Stimulated activated CD4-positive, alpha-beta T cell treated with anti-CD3 and anti-CD28 coated beads, Interleukin-12 subunit alpha, Interleukin-12 subunit beta, amount 100 ng/mL, for 24 hours (primary cell): ENCODE measurements at places on chromosomes 5 and 9.

DNA sequence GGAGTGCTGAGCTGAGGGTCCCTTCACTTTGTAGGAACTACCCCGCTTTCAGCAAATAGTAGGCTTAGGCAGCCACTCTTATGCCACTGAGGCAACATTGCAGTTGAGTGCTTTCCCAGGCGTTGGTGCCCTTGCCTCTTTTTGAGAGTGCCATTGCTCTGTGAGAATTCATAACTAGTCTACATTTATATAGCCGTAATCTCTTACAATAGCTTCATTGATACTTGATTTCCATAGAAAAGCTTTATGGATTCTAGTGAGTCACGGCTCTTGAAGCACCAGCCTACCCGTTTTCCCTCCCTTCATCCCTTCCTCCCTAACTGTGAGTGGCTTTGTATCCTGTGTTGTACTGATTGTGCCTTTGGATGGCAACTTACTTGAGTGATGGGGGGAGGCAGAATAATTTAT is 283.9 kb downstream of the AOPEP start:
- DNase-seq: no peak

DNA sequence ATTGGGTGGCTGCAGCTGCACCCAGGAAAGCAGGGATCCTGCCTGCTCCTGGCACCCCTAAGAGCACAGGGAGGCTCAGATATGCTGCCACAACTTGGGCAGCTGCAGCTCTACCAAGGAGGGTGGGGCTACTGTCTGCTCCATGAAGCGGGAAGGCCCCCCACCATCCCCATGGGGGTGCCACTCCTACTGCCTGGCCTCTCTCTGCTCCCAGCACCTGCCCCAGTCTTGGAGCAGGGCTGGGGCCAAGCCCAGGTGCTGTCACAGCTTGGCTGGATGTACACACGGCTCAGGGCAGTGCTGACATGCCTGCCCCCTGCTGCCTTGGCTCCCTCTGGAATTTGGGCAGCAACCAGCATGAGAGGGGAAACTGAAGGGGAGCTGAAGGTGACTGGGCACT is 214.7 kb upstream of the PLPPR1 start:
- no peak for DNase-seq

DNA sequence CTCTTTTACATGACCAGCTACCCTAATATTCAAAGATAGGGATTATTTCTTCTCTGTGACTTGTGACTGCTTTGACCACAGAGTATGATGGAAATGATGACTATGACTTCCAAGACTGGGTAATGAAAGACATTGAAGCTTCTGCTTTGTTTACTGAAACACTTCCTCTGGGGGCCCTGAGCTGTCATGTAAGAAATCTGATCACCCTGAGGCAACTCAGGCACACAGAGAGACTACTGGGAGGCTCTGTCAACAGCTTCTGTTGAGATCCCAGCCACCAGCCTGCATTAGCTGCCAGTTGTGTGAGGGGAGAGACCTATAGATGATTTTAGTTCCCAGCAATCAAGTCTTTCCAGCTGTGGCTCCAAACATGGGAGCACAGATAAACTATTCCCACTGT is 76.5 kb downstream of the KCTD16 start:
- no peak for DNase-seq

DNA sequence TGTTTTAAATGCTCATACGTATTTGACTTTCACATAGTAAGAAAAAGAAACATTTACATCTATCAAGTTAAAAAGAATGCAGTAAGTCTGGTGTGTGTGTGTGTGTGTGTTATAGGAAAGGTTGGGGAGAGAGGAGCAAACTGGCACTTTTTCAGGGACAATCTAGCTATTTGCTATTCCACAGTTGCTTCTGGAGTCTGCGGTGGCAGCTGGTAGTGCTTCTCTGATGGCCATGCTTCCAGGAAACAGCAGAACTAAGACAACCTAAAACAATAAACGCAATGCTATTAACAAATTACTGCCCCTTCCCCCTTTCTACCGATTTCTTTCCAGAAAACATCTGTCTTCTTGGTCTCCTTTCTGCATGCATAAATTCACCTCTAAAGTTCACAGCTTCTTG is 70.0 kb upstream of the CDH10 start:
- DNase-seq: no peak

- no peak for DNase-seq
These were observed 27.5 kb downstream of the GPX3 start for GRCh38 chr5:151047814-151048425.

DNA sequence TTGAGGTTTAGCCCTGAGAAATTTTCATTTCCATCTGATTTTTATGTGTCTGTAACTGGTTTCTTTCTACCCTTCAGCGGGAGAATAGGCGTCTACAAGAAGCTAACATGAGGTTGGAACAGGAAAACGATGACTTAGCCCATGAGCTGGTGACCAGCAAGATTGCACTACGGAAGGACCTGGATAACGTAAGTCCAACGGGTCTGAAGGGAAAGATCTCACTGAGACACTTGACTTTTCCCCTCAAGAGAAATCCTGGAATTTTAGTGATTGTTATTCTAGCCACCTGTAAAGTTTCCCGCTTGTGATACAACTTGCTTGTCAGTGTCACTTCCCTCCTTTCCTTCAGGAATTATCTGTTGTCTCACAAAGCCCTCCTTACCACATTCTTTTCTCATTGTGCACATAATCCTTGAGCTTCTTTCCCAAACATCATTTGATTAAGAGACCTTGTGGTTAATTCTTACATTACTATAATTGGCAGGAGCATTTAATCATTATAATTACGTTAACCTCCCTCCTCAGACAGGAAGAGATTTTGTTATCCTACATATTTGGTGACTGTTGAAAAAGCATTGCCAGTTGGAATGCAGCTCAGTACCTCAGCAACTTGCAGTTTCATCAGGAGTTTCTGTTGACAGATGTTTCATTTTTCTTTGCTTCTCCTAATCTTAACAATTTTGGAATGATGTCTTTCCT is 56.9 kb downstream of the GPR21 start:
- DNase-seq: no peak

- no peak for DNase-seq
These were observed 20.8 kb upstream of the FCN1 start for GRCh38 chr9:134938346-134939079.

- no peak for DNase-seq
These were observed 36.1 kb upstream of the LPAR1 start for GRCh38 chr9:111074395-111074794.

- peak; percentile 34 for DNase-seq
These were observed 14.7 kb upstream of the LHX2 start for GRCh38 chr9:123996731-123997421.

DNA sequence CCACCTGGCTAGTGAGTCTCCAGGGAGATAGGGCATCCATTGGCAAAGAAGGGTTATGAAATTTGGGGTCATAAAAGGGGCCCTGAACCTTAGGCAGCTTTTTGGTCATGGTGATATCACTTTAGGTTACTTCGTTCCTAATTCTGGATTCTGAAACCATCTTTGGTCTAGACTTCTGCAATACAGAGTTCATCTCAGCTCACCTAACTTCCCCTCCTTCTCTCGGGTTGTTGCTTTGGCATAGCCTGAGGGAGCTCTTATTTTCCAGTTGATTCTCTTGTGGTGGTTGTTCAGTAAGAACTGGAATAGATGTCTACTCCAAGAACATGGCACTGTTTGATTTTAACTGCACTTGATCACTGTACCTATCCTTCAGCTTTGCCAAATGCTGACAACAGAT is 148.9 kb upstream of the RUSC2 start:
- no peak for DNase-seq

DNA sequence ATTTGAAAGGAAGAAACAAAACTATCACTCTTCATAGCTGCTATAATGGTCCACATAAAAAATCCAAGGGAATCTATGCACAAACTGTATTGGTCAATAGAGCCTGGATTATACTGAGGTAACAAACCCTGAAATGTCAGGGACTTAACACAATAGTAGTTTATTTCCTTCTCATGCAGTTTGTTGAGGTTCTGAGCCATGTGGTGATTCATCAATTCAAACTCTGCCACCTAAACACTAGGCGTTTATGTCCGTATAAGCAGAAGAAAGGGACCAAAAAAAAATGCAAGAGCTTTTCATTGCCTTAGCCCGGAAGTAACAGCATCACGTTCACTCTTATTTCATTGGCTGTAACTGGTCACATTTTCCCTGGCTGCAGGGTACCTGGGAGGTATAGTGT is 464.7 kb downstream of the ZSWIM6 start:
- DNase-seq: no peak

GRCh38 chr5:172335721-172336120 is 52.2 kb upstream of the UBTD2 start:
- no peak for DNase-seq

GRCh38 chr9:14434158-14434504 is 120.2 kb upstream of the NFIB start:
- no peak for DNase-seq

DNA sequence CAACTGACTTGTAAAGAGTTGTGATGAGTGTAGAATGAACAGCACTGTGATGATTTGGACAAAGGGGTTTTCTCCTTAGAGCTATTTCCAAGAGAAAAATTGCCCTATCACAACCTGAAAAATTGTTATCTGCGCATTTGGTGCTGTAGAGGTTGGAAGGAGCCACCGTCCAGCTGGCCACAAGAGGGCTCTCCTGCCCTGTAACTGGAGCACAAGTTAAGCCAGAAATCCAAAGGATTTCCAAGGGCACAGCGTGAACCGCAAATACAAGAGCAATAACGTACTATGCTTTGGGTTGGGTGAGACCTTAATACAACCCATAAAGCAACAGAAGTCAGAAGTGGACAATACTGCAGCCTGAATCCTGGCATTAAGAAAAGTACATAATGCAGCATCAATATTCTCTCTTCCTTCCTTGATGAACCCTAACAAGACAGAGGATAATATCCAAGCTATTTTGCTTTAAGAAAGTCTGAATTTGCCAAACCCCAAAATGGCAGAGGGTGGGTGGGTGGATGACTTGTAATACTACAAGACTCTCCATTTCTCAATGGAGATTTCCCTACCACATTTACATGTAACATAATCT is 56.8 kb upstream of the SMIM32 start:
- DNase-seq: no peak

- no peak for DNase-seq
These were observed 7.4 kb downstream of the CER1 start for GRCh38 chr9:14715102-14715501.

DNA sequence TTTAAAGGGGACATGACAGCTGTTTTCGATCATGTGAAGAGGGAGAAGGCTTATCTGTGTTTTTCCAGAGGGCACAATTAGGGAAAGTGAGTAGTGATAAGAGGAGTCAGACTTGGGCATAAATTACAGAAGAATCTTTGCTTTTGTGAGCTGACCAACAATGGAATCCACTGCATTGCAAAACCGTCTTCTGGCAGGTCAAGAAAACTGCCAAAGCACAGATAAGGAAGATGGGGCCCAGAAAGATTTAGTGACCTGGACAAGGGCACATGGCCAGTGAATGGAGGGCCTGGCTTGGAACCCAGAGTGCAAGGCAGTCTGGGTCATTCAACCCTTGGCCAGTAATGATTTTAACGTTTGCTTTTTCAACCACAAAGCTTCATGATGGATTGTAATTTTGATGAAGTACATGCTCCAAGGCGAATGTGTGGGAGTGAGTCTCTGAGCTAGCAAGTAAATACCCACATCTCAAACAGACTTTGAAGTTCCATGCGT is 153.2 kb upstream of the MAST4 start:
- DNase-seq: no peak

DNA sequence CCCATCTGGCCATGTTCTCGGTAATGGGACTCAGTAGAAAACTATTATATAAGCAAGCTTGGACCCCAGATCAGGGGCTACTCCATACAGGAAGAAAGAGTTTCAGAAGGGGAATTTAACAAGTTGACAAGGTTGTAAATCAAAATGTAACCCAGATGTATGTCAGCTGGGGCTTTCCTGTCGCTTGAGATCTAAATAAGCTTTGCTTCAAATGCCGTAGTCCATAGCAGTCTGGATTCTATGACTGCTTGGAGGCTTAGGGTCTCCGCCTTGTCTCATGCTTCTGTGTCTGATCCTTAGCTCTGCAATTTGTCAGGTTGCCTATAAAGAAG is 70.4 kb downstream of the TEX10 start:
- DNase-seq: no peak

- DNase-seq: no peak
These were observed 348.1 kb downstream of the TMEM167A start for GRCh38 chr5:82728926-82729702.

GRCh38 chr9:20670395-20670794 is 13.7 kb upstream of the FOCAD start:
- no peak for DNase-seq

DNA sequence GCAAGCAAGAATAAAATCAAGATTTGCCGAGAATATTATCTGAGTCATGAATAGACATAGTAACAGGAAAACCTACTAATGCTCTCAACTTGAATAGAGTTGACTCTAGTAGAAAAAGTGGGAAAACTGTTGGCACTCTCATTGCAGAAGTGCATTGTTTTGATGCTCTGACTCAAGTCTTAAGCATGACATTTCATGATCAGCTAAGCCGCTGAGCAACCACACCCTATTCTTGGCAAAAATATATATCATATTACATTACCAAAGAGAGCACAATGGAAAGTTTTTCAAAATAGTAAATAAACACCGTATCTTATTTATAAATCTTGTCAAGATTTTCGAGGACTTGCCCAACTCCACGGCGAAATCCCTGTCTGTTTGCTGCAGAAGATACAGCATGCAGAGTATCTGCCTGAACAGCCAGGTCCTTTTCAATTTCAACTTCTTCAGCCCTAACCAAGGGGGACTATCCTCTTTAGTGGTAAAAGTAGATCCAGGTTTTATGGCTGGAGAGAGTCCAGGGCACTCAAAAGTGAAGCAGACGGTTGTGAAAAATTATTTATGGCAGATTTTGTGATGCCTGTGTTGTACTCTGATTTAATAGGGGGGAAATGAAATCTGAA is 13.9 kb upstream of the ADAMTSL1 start:
- no peak for DNase-seq

DNA sequence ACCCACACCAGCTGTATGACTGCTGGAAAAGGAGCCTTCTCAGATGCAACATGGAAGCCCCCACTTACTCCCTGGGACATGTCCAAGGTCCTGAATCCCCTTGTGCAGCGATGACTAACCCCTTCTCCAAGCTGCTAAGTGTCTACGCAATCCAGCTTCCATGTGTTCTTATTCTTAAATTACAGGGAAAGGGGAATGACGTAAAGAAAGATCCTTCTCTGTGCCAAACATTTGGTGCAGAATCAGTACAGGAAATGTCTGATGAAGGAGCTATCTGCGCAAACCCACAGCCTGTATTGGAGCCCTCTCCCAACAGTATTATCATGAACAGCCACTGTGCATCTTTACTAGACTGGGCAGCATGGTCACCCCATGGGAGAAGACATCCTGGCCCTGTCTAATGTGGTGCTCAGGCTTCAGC is 183.2 kb downstream of the FRMD3 start:
- DNase-seq: no peak

- DNase-seq: no peak
These were observed 35.4 kb downstream of the DOCK8 start for GRCh38 chr9:250039-250438.

DNA sequence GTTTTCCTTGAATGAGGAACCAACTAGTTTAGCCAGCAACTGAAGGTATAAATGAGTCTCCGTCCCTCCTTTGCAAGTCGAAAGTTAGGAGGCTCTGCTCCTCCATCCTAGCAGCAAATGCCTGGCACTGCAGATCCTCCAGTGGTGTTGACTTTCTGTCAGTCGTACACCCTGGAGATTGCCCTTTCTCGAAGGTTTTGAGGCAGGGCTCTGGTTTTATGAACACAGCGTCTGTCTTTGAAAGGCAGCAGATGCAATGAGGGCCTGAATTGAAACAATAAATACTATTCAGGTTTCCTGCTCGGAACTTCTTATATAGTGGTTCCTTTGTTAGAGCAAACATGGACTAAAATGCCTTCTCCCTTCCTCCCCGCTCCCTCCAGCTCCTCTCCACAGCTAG is 284.0 kb downstream of the TMEM38B start:
- DNase-seq: no peak

GRCh38 chr5:95822043-95822541 is 434 bp downstream of the GLRX start:
- no peak for DNase-seq
